ENCODE measurements at places on chromosomes 6 and 20.

- no peak for DNase-seq
These were observed 17.3 kb downstream of the BNIP5 start for GRCh38 chr6:36319436-36319762.

GRCh38 chr20:14790190-14790589 is 452.8 kb upstream of the FLRT3 start:
- no peak for DNase-seq

DNA sequence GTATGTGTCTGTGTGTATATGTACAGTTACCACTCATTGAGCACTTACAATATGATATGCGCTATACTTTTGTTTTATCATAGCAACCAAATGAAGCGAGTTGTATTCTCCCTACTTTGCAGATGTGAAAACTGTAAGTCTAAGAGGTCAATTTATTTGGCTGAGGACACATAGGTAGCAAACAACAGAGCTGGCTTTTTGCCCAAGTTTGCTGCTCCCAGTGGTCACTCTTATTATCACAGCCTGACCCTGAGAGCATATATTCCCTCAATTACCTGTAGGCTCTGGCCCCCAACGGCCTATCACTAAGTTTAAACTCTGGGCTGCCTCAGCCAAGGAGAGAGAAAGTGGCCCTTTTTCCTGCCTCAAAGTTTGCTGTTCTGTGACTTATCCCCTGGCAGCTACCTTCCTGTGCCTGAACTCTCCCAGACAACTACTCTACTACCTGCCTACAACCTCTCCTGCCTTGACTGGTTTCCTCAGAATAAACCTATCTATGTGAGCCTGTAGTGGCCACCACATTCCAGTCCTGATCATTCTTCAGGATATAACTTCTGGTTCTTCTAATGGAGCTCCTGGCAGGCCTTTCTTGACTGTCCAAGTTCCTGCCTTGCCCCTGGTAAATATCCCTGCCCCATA is 221.8 kb downstream of the FRK start:
- peak; percentile 1 for DNase-seq

DNA sequence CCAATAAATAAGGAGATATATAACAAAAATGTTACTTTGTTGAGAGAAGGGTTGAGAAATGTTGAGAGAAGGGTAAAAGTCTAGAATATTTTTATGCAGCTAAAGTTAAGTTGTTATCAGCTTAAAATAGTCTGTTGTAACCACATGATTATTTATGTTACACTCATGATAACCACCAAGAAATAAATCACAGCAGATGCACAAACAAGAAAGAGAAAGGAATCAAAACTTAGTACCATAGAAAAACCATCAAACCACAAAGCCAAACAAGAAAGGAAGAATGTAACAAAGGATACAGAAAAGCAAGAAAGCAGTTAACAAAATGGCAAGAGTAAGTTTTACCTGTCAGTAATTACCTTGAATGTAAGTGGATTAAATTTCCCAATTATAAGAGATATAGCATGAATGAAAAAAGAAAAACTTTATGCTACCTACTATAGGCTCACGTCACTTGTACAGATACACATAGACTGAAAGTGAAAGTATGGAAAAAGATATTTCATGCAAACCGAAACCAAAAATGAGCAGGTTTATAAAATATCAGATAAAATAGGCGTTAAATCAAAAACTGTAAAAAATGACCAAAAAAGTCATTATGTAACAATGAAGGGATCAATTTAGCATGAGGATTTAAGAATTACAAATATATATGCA is 93.6 kb downstream of the STXBP5 start:
- no peak for DNase-seq

DNA sequence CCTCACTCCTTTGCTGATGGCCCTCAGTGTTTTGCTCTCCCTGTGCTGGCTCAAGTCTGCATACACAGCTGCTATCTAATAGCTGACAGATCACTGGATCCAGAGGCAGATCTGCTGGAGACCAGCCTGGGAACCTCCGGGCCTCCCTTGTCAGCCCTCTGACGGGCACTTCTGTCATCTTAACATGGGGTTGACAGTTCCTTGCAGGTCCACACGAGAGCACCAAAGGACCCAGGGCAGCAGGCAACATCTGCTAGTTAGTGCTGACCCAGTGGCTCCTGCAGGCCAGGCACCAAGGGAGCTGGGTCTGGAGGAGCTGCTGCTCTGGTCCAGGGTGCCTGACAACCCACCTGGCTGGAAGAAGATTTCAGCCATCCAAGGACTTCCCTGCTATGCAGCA is 208.1 kb downstream of the UST start:
- no peak for DNase-seq

DNA sequence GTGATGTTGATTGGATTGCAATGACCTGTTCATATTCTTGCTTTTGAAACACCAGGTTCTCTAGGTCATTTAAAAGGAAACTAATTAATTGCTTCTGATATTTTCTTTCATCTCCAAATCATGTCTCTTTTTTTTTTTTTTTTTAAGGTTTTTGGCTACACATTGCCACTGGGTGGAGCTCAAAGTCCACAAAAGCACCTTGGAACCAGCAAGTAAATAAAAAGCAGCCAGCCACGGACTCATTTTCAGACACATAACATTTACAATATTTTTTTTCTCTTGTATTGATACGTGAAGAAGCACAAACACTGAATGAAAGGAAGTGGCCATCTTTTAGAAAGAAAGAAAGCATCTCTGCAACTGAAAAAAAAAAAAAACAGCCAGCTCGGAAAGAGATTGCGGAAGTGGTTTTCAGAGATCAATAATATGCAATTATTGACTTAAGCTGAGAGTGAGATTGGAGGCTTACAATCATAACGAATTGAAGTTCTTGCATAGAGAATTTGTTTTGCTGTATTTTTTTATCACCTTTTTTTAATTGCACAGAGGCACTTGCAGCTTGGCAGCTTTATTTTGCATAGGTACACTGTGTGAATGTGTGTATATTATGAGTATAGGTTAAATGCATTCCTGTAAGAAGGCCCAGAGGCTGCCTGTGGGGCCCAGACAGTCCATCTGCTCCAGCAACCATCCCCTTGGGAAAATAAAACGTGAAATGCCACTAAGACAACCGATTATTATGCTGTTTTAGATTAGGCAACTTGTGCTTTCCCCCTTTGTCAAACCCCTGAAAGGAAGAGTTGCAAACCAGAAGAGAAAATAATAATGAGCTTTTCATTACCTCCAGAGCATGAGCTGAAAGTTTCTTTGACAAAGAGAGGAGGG is 28.2 kb downstream of the CGA start:
- peak; percentile 28 for DNase-seq

DNA sequence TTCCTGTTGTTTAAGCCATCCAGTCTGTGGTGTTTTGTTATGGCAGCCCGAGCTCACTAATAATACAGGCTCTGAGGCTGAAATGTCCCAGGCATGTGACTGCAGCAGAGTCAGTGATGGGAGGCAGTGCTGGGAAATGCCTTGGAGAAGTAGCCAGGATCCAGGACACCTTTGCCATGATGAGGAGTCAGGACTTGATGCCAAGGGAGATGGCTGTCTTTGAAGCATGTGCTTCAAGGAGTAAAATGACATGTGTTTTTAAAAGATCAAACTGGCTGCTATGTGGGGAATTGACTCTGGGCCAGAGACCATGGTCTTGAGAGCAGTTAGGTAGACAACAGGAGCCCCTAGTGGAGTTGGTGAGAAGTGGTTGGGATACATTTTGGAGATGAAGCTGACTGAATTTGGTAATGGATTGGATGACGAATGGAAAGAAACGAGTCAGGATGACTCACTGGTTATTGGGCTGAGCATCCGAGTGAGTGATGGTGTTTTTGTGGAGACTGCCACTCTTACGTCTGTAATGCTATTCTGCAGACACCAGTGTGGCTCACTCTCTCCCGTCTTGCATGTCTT is 322.2 kb downstream of the PLCB1 start:
- DNase-seq = peak; percentile 18

DNA sequence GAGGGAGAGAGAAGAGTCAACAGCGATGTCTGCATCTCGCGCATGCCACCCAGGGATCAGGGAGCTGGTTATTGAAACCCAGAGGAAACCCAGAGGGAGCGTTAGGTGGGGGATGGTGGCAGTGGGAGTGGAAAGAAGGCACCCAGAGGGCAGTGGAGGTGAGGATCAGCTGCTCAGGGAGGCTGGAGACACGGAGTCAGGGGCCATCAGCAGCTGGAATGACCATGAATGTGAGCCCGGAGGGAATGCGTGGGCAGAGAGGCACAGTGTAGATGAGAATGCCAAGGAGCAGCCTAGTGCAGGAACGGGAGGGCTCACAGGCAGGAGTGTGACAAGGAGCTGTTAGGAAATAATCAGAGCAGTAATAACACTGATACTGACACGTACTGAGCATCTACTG is 36.2 kb downstream of the RSPO4 start:
- no peak for DNase-seq

GRCh38 chr6:1396952-1397868 is 7.8 kb downstream of the FOXF2 start:
- peak; percentile 73 for DNase-seq

- no peak for DNase-seq
These were observed 141.9 kb downstream of the GMPR start for GRCh38 chr6:16380220-16380809.

- DNase-seq = no peak
These were observed 80.3 kb downstream of the TBC1D7 start for GRCh38 chr6:13248053-13248452.

DNA sequence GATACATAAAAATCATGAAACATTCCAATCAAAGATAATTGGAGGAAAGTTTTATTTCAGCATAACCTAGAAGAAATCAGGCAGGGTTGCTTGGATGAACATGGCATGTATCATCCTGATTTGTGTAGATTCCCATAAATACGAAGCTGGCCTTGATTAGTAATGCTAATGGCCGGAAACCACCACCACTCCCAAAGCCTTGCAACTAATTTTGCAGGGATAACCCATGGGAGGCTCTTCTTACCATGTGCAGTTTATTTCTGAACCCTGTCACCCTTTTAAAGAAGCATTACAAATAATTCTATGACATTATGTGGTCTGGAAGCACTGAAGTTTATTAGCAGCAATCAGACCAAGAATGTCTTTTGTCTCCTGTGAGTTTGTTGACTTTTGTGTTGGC is 80.8 kb downstream of the AIG1 start:
- no peak for DNase-seq

GRCh38 chr20:34876406-34877282 is at the start of gene ACSS2:
ACSS2 (plus strand) TSS chr20:34876612; CDS start chr20:34876646, 34 bp downstream.
- no peak for DNase-seq

DNA sequence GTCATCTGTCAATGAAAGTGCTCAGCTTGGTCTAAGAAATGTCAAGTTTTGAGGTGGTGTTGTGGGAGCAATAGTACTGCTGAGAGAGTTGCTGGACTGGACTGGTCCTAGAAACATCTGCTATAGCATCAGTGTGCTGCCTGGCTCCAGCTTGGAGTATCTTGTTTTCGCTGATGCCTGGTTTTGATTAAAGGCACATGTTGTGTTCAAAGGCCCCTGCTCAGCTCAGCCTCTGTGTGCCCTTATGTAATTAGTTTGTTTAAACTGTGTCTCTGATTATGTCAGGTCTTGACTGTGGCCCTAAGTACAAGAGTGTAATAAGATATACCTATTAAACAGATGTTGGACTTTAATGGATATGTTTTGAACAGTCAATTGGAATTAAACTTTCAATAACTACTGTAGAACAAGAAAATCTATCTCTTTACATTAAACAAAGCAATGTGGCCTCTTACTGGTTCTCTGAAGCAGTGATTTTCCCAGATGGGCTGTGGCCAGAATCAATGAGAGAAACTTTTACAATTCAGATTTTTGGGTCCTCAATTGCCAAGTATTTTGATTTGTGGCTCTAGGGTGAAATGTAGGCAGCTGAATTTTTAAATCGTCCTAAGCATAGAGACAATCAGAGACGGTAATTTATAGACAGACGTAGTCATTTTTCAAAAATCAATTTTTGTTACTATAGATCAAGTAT is 668.2 kb downstream of the DHX35 start:
- no peak for DNase-seq

GRCh38 chr6:137816688-137817618 is 50.1 kb upstream of the TNFAIP3 start:
- DNase-seq = no peak

GRCh38 chr6:144478483-144478882 is 193.3 kb downstream of the UTRN start:
- DNase-seq = no peak

GRCh38 chr6:144477396-144477795 is 192.3 kb downstream of the UTRN start:
- no peak for DNase-seq

DNA sequence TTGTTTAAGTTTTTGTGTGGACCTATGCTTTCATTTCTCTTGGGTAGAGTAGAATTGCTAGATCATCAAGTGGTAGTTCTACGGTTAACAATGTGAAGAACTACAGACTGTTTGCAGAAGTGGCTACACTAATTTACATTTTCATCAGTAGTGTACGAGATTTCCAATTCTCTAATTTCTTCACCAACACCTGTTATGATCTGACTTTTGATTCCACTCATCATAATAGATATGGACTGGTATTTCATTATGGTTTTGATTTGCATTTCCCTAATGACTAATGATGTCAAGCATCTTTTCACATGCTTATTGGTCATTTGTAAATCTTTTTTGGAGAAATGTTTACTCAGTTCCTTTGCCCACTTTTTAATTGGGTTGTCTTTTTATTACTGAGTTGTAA is 244.4 kb downstream of the GMDS start:
- no peak for DNase-seq

GRCh38 chr6:32843331-32843978 is 392 bp downstream of the PSMB8 start:
- DNase-seq = no peak

Data from activated naive CD8-positive, alpha-beta T cell treated with anti-CD3 and anti-CD28 coated beads, Interleukin-2, amount 50 U/mL, for 24 hours (primary cell).